Omental fat pad (tissue), 4 donors: ENCODE measurements at places on chromosomes 16 and 17. TPM values are rescaled to one million over a fixed set of nuclear protein-coding genes. Genes with fewer than 3 reads are reported as not detected.

The BCO1 gene
- not detected for total RNA-seq

The ABCA8 gene
- 164 TPM for total RNA-seq

The SNF8 gene
- total RNA-seq, result 85.6 TPM

The SLC38A8 gene
- not detected for total RNA-seq

The RUNDC3A gene
- not detected for total RNA-seq

The KLHL10 gene
- total RNA-seq, result 0.63 TPM

The FGF11 gene
- total RNA-seq, result 1.9 TPM

The KRT28 gene
- total RNA-seq, result not detected

The SLC12A3 gene
- not detected for total RNA-seq

The PHLPP2 gene
- total RNA-seq, result 7.4 TPM

The PIPOX gene
- 0.82 TPM for total RNA-seq

The MPO gene
- not detected for total RNA-seq

The CTRL gene
- 0.65 TPM for total RNA-seq

The NEUROD2 gene
- not detected for total RNA-seq

The G6PC1 gene
- not detected for total RNA-seq

The TMEM107 gene
- 39.4 TPM for total RNA-seq

The MYBBP1A gene
- 142 TPM for total RNA-seq

The KRTAP2-1 gene
- not detected for total RNA-seq

The ZNF624 gene
- 3.7 TPM for total RNA-seq

The ORC6 gene
- 2.1 TPM for total RNA-seq

The ZFPM1 gene
- 4.0 TPM for total RNA-seq

The OR1F1 gene
- not detected for total RNA-seq

The CLDN6 gene
- not detected for total RNA-seq

The ALOXE3 gene
- 0.09 TPM for total RNA-seq

The MFAP4 gene
- 96.4 TPM for total RNA-seq

The MYH13 gene
- not detected for total RNA-seq
